ENCODE measurements at places on chromosomes 1 and 21.
A peak's percentile ranks its signal among the peaks of the same experiment; 100 is the strongest.

- peak; percentile 33 for DNase-seq
Observed at GRCh38 chr1:204885288-204885711, 14.6 kb downstream of the NFASC start.

DNA sequence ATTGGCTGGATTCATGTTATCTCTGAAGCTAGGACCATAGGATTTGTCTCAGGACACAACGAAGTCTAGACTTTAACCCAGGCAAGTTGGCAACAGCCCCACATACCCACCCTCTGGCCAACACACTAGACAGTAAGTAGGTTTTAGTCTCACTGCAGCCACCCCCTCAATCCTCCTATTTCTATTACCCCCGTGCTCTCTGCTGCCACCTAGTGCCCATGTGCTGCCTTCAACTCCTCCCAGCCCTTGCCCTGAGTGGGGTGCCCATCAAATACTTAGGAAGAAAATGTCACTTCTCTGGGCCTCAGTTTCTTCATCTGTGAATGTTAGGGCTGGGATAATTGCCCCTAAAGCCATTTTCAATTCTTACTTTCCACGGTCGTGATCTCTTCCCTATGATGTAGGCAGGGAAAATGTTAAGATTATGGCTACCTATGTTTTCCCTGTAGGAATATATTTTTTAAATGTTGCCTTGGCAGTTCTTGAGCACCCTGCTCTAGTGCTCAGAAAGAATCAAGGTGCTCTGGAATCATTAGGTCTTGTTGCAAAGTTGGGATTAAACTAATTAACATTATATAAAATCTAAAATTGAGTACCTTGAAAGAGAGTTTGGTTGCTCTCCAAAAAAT, 213.0 kb downstream of the LMX1A start:
- DNase-seq, result no peak

DNA sequence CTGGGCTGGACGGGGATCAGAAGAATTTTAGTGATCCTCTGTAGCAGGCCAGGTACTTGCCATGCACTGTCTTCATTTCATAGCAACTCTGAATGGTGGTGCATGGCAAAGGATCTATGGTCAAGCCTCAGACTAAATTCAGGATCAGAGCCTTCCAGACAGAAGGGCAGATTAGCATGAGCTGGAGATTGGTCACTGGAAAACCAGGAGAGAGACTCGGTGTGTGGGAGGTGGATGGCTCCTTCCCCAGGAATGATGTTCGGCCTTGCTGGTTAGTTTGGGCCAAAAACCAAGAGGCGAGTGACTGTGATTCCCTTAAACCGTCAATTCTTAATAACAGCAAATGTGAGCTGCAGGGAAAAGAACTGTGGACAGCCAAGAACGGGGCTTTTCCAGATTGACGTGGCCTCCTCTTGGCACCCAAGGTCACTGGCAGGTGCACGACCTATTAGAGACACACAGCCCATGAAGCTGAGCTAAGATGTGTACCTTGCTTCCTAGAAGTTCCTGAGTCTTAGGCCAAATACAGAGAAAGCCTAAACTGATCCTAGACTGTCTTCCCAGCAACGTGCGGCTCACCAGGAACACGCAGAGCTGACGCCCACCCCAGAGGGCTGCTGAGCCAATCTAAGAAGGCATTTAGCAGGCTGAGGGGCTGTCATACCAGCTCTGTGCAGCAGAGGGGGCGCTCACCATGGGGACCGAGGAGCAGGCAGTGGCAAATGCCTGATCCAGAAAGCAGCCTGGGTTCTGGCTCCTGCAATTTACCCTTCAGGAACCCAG, 18.5 kb downstream of the ALDH4A1 start:
- peak; percentile 57 for DNase-seq

GRCh38 chr1:33347650-33347992, 26.7 kb upstream of the A3GALT2 start:
- no peak for DNase-seq

GRCh38 chr1:12078938-12079861, 16.1 kb downstream of the TNFRSF8 start:
- peak; percentile 30 for DNase-seq

GRCh38 chr21:44313451-44313850, 13.6 kb downstream of the PFKL start:
- no peak for DNase-seq

DNA sequence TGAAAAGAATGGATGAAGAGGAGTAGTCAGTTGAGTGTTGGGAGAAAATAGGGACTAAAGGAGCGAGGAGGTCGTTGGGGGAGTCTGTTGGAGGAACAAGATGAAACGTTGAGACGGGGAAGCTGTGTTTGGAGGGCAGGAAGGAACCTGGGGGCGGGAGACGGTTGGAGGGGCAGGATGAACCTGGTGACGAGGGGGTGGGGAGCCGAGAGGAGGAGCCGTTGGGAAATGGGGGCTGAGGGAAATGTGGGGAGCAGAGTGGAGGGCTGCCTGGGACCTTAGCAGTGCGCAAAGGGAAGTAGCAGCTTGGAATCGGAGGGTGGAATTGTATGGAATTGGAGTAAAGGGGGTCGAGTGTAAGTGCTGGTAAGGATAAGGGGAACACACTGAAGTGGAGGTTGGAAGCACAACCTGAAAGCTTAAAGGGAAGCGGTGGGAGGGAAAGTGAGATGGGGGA, 630 bp downstream of the MTF2 start:
- DNase-seq, result no peak

DNA sequence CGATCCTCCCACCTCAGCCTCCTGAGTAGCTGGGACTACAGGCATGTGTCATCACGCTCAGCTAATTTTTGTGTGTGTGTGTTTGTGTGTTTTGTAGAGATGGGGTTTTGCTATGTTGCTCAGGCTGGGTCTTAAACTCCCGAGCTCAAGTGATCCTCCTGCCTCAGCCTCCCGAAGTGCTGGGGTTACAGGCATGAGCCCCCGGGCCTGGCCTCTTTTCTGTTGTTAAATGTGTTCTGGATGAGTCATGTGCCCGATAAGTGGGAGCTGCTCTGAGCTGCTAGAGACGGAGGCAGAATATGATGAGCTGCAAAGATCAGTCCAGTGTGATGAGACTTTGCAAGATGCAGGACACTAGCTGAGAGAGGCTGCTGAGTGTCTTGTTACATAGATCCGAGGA, 75.5 kb downstream of the VPS13D start:
- no peak for DNase-seq

GRCh38 chr1:74205266-74205665, 7.2 kb downstream of the FPGT start:
- no peak for DNase-seq

DNA sequence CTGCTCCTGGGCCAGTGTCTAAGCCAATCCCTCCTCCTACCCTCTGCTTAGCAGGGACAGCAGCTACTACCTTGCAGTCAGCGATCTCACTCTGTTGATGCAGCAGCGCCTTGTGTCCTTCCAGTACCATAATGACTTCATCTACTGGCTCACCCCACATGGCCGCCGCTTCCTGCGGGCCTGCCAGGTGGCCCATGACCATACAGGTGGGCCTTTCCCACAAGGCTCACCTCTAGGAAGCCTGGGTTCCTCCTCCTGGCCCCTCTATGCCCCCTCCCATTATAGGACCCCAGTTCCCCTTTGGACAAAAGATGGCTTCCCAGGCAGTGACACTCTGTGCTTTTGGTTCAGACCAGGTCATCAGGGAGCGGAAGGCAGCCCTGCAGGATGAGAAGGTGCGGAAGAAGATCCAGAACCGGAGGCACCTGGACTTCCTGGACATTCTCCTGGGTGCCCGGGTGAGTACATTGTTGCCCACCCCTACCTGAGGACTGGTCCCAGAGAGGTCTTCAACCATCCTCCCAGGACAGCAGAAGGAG, 15.1 kb downstream of the CYP4B1 start:
- no peak for DNase-seq

GRCh38 chr1:3995141-3995780, 95.2 kb upstream of the C1orf174 start:
- DNase-seq, result no peak

GRCh38 chr1:28156821-28157220, 19.7 kb downstream of the PTAFR start:
- DNase-seq, result no peak

DNA sequence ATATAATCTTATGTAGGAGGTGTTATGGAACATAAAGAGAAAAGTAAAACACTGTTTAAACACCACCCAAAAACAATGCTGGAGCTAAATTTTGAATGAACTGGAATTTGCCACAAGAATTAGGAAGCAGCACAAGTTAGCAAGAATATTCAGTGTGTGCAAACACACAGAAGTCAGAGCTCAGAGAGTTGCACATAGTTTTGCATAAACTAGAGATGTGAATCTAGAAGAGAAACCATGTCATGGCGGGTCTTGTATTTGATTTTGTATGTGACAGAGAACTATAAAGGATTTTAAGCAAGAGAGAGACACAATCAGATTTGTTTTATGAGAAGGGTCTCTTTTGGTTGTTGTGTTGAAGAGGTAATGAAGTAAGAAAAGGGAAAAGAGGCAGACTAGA, 38.2 kb downstream of the SELENOF start:
- no peak for DNase-seq

- no peak for DNase-seq
Observed at GRCh38 chr1:94680039-94680377, 138.4 kb upstream of the F3 start.

- DNase-seq, result no peak
Observed at GRCh38 chr1:230857077-230857476, 11.2 kb downstream of the C1orf198 start.

DNA sequence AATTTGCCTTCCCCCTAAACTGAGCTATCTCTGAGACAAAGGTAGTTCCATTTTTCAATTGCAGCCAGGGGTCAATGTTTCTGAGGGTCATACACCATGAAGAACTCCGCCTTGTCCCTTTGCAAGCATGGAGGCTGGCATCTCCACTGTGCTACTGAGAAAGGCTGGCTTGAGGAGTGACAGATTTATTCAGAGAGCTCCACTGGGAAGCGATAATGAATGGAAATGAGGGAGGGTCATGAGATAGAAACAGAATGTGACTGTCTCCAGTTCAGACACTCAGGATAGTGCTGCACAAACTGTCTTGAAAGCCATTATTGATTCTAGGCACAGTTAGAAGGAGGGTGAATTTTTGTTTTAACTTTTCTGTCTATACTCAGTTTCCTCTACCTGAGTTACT, 197.5 kb downstream of the ZNF326 start:
- DNase-seq, result no peak

DNA sequence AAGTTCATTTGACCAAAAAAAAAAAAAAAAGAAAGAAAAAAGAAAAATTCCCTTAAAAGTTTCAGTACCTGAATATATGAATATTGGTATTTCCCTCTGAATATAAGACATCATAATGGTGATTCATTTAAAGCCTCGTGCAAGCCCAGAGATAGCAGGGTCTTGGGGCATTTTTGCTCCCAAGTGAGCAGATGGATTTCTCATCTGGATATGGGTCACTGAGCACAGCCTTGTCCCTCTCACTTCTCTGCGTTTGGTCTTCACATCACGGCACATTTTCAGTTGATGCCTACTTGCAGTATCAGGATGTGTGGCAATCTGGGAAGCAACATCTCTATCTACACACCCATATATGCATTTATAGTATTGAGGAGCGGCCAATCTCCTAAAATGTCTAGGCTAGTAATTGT, 12.7 kb downstream of the CD58 start:
- no peak for DNase-seq

- DNase-seq, result no peak
Observed at GRCh38 chr1:228091084-228091483, 8.6 kb downstream of the ARF1 start.

DNA sequence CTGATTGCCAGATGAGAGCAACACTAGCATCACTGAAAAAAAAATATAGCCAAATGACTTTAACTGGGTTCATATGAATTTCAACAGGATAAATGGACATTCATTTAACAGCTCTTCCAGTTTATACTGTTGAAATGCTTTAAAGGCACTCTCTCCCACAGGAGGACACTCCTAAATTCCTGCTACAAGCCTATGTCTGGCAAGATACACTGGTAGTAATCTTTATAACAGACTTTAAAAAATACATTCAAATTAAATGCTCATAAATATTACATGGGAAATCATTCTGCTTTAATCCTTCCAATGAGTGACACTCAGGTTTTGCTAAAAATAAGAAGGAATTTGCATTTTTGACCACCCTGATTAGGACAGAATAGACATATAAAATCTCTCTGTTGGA, 526.7 kb upstream of the ADAMTS5 start:
- DNase-seq, result no peak

DNA sequence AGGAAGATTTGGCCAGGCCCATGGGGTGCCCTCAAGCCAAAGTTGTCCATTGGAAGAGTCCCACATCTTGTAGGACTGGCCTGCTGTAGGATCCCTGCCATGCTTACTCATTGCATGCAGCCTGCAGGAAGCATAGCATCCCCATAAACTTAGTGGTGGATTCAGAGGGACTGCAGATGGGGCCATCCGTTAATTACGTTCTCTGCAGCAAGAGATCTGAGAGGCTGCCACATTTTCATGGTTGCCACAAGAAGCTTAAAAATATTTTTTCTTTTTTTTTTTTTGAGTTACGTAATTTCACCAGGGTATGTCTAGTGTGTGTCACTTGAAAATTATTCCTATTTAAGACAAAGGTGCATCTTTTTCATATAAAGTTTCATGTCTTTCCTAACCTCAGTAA, 329.7 kb upstream of the USP24 start:
- DNase-seq, result no peak

DNA sequence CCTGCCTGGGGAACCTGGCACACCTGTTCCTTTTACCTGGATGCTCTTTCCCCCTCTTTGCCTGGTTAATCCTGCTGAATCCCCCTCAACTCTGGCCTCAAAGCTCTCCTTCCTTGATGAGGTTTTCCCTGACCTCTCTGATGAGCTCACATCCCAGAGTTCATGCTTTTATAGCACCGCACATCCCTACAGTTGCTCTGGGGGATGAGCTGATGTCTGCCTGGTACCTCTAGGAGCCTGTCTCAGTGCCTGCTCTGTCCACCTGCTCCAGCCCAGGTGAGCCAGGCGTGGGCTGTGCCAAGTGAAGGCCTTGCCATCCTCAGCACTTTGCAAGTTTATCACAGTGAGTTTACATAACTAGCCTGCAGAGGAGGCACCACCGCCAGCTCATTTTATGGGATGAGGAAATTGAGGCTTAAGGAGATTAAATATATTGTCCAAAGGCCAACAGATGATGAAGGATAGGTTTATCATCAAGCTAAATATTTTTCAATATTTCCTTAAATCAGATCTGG, 58.6 kb upstream of the TMPRSS2 start:
- no peak for DNase-seq
